HFFc6 (cell line): ENCODE measurements at places on chromosomes 6 and 20. TPM values are rescaled to one million over a fixed set of nuclear protein-coding genes. Genes with fewer than 3 reads are reported as not detected.

GRCh38 chr20:41482647-41483552 is 116.3 kb upstream of the EMILIN3 start:
- peak; percentile 88 for DNase-seq

DNA sequence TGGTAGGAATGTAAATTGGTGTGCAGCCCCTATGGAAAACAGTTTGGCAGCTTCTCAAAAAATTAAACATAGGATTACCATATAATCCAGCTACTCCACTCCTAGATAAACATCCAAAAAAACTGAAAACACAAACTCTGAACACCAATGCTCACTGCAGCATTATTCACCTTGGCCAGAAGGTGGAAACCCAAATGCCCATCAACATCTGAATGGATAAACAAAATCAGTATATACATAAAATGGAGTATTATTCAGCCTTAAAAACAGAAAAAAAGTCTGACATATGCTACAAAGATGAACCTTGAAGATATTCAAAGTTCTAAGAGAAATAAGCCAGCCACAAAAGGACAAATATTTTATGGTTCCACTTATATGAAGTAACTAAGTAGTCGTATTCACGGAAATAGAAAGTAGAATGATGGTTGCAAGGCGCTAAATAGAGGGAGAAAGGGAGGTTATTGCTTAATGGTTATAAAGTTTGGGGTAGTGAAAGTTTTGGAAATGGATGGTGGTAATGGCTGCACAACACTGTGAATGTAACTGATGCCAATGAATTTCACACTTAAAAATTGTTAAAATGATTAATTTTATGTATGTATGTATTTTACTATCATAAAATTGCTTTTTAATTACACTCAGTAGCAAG is 4.0 kb downstream of the PHF10 start:
- no peak for DNase-seq

- DNase-seq = peak; percentile 46
These were observed 38.9 kb downstream of the SIRPA start for GRCh38 chr20:1934156-1934555.

GRCh38 chr6:9948678-9949077 is 466.2 kb downstream of the TFAP2A start:
- DNase-seq = no peak

- DNase-seq = no peak
These were observed 116.2 kb upstream of the JAG1 start for GRCh38 chr20:10790013-10790412.

SLC12A5 gene
- total RNA-seq = 0.46 TPM in 1 of 2 replicates, not detected in the other
